ENCODE measurements at places on chromosomes 2 and 18. TPM values are rescaled to one million over a fixed set of nuclear protein-coding genes. Genes with fewer than 3 reads are reported as not detected.

CDK5R2 gene
- not detected for total RNA-seq

LPIN2 gene
- total RNA-seq: 2.7 TPM

LBX2 gene
- total RNA-seq: 1.2 TPM

CFAP65 gene
- total RNA-seq: not detected

CRYBA2 gene
- total RNA-seq: not detected

COMMD1 gene
- total RNA-seq: 47.8 TPM

SIX2 gene
- not detected for total RNA-seq

RIT2 gene
- total RNA-seq: not detected

MCM6 gene
- 15.6 TPM for total RNA-seq

MC4R gene
- not detected for total RNA-seq

HEATR5B gene
- 11.6 TPM for total RNA-seq

HRH4 gene
- 0.08 TPM for total RNA-seq

SAG gene
- total RNA-seq: not detected

MBD2 gene
- total RNA-seq: 45.1 TPM

All from hair follicular keratinocyte (primary cell).